ENCODE measurements at places on chromosomes 4 and X. TPM values are rescaled to one million over a fixed set of nuclear protein-coding genes. Genes with fewer than 3 reads are reported as not detected.

PPEF2 gene
- total RNA-seq = 0.10 TPM

RBMXL3 gene
- not detected for total RNA-seq

CXCL3 gene
- 1.4 TPM for total RNA-seq

PPP4R3C gene
- not detected for total RNA-seq

MAGEA9B gene
- total RNA-seq = not detected

TMPRSS11B gene
- 84.9 TPM for total RNA-seq

SHOX gene
- not detected for total RNA-seq

KLHL13 gene
- total RNA-seq = 90.3 TPM
